Smooth muscle cell of the coronary artery (primary cell): ENCODE measurements at places on chromosomes 7 and 10. TPM values are rescaled to one million over a fixed set of nuclear protein-coding genes. Genes with fewer than 3 reads are reported as not detected.

The SEMA3E gene
- total RNA-seq = 1.1 TPM in 1 of 2 replicates, not detected in the other

The FFAR4 gene
- total RNA-seq = not detected in 2 replicates

The CLEC5A gene
- not detected in 2 replicates for total RNA-seq

The GRM8 gene
- not detected in 2 replicates for total RNA-seq

The FGFR2 gene
- total RNA-seq = 0.23 TPM in 1 of 2 replicates, not detected in the other

The HMX3 gene
- not detected in 2 replicates for total RNA-seq

The UNCX gene
- total RNA-seq = not detected in 2 replicates

The FEZF1 gene
- not detected in 2 replicates for total RNA-seq

The OLAH gene
- total RNA-seq = not detected in 2 replicates

The GRID1 gene
- total RNA-seq = under 0.01 TPM in 1 of 2 replicates, not detected in the other

The SPDYE2 gene
- total RNA-seq = 0.12 TPM in 1 of 2 replicates, not detected in the other

The TBATA gene
- not detected in 2 replicates for total RNA-seq

The MLXIPL gene
- total RNA-seq = 0.23 TPM in 1 of 2 replicates, not detected in the other

The FGL2 gene
- total RNA-seq = 2.6 and 9.8 TPM in 2 replicates

The GJD4 gene
- total RNA-seq = not detected in 2 replicates
